ENCODE measurements at places on chromosomes 6 and 20.

GRCh38 chr6:46390153-46390876 lies 100.9 kb downstream of the RCAN2 start:
- no peak for DNase-seq

GRCh38 chr6:136070815-136071214 lies 179.3 kb downstream of the MTFR2 start:
- DNase-seq = no peak

DNA sequence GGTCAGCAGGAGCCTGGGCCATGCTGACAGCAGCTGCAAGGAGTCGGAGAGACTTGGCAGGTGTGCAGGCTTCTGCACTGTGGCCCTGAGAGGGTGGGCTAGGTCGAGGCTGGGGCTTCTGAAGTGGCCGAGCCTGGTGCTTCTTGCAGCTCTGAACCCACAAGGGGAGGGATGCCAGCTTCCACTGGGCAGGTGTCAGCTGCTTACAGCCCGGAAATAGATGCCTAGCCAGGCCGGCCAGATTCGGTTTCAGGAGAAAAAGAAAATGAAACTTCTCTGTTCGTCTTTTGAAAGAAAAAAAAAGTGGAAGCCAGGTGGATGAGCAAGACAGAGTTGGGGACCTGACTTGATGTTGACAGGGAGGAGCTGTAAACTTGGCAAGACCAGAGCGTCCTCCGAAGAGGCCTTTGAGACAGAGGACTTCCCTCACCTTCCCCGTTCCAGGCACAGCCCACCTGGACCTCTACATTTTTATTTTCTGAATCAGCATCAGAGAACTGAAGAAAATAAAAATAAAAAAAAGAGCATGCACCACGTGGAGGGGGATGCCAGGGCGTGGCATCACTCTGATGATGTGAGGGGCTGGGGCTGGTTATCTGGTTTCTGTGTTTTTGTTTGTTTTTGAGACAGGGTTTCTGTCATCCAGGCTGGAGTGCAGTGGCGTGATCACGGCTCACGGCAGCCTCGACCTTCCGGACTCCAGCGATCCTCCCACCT lies at the start of gene ZBP1:
Gene ZBP1 (minus strand): TSS at position 153 of the 717 bp plus-strand sequence. CDS start 131 bp downstream, at position 22.
- peak; percentile 61 for DNase-seq

DNA sequence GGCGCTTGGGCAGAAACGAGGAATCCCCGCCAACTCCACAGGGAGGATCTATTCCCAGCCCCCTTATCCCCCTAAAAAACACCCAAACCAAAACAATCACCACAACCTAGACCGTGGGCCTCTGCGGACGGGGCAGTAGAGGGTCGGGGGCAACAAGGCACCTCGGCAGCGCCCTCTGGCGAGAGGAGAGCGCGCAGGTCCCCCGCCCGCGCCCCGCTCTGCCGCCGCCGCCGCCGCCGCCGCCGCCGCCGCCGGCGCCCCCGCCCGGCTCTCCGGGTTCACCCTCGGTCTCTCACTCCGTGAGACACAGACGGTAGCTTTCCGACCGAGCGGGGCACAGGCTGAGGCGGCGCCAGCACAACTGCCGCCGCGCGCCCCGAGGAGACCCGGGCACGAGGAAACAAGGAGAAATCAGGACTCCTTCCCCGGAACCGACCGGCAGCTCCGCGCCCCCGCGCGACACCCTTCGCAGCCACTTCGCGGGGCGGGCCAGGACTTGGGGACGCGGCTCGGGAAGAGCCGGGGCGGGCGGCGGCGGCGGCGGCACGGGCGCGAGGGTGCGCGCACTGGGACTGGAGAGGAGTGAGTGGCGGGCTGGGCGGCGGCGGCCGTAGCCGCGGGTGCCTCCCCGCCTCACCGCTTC lies at the start of gene SLC35F1:
Gene SLC35F1 (plus strand): TSS at position 307 of the 643 bp plus-strand sequence.
- peak; percentile 8 for DNase-seq

DNA sequence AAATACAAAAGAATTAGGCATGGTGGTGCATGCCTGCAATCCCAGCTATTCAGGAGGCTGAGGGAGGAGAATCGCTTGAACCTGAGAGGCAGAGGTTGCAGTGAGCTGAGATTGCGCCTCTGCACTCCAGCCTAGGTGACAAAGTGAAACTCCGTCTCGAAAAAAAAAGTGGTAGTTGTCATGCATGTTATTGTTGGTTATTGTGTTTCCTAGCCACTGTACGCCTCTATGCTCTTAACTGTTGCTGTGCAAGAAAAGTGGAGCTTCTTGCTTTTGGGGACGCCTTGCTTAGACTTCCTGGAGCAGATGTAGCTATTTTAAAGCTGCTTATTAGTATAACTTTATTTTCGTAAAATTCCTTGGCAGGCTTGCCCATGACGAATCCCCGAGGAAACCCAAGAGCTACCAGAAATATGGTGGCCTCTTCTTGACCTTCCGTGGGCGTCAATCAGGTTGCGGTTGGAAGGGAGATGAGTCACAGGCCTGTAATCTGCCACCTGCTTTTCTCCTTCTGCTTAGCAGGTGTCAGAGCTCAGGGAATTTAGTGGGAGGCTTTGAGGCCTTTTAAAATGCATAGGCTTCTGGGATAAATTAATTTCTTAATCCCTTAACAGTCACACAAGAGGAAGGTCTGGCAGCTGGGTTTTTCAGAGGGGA lies 17.3 kb downstream of the GABRR2 start:
- DNase-seq = no peak

DNA sequence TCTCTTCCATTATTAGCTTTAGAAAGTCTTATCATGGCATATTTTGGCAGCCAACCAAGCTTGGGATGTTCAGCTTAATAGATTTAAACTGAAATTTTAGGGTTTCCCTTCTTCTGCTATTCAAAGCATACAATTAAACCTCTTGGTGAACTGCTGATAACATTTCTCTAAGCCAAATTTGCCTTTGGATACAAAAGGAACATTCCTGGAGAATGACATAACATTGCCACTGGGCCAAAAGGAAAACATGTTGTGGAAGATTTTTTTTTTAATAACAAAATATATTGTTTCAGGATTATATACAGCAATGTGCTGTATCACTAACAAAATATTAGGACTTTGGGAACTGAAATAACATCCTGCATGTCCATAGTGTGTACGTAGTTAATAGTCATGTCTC lies 215.1 kb upstream of the TBX18 start:
- no peak for DNase-seq

- DNase-seq = no peak
Measured at GRCh38 chr6:35124356-35124755, 16.8 kb downstream of the TCP11 start.

GRCh38 chr6:3227363-3228045 lies at the start of gene TUBB2B:
TUBB2B (minus strand) TSS chr6:3227653; CDS start chr6:3227543, 110 bp downstream.
- DNase-seq = peak; percentile 6

GRCh38 chr20:2967841-2968240 lies 75.6 kb upstream of the GNRH2 start:
- no peak for DNase-seq

GRCh38 chr20:25720285-25720684 lies 23.6 kb upstream of the ZNF337 start:
- no peak for DNase-seq

- DNase-seq = no peak
Measured at GRCh38 chr6:22067671-22068070, 229.2 kb downstream of the PRL start.

DNA sequence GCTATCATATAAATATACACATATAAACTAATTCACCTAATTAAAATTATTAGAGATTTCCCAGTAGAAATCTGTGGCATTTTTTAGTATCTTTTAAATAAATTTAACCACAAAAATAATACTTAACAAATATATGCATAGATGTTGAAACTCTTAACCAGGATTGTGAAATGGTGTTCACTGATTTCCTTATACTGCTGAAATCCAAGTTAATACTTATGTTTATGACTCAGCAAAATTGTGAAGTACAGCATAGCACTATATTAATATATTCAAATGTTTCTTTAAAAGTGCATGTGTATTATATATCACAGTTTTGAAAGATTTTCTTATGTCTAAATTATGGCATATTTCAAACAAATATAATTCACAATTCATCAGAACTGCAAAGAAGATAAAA lies 328.2 kb upstream of the MANEA start:
- no peak for DNase-seq

DNA sequence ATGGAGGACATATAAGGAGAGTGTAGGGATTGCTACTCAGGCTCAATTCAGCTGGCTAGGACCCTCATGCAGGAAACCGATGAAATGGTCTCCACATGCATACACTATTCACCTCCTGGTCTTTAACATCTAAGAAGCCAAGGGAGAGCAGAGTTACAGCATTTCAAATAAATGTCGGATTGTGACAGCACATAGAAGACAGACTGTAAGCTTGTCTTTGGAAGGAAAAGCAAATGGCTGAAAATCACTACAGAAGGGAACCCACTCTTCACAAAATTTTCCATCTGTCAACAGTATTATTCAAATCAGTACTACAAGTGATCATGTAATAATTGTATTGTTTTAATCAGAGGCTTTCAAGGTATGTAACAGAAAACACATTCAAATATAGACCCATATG lies 72.9 kb downstream of the ATG5 start:
- DNase-seq = no peak

DNA sequence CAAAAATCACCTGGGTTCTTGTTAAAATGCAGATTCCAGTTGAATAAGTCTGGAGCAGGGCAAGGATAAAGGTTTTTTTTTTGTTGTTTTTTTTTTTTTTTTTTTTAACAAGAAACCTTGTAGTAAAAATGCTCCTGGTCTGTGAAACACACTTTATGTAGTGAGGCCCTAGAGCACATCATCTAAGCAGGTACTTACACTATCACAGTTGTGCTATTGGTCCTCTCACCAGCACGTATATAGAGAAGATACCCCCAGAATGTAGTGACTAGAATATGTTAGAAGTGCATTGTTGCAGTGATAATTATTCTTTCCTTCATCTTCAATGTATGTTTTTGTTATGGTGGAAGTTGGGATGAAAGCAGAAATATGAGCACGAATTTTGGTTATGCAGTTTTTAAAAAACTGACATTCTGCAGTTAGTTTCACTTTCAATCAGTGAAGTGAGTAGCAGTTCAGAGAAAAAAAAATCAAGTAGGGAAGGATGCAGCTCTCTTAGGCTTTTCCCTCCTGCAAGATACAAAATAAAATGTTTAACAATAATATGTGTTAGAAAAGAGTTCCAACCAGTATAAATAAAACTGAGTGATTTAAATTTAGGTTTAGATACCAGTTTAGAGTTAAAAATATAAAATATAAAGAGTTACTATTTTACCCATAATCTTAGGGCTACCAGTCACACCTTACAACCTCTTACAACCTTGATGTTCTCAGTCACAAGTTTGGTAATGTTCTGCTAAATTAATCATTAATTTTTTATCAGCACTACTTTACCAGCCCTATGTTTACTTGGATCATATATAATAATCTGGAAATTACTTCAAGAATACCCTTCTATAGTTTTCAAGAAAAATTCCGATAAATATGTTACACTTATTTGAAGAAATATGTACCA lies 9.2 kb upstream of the DEFB113 start:
- DNase-seq = no peak

DNA sequence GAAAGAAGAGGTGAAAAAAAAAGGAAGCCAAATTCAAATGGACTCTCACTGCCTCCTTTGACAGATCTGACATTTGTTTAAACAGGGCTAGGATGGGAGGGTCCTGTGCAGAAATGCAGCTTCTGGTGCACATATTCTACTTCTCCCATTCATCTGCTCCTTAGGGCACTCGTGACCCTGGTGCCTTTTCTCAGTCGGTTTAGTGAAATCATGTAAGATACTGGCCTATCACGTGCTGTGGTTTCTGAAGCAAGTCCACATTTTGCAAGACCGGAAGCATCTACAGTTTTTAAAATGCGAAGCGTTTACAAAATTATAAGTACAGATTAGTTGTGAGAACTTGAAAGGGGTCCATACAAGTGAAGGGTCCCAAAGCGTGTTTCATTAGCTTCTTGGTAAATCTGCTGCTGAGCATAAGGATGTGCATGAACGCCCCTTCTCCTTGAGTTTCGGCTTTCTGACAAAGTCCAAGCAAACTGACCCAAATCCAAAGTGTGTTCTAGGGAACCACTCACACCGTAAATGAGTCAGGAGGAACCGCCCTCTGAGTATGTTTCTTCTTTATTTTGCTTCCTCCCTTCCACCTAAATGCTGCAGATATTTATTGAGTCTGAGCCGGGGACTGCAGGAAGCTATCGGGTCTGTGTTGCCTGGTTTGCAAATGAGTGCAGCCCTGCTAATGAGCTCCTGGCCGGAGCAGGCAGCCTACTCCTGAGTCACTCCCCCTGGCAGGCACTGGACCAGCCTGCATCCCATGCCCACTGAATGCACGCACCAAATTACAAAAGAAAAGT lies 323.8 kb upstream of the JARID2 start:
- no peak for DNase-seq

- DNase-seq = peak; percentile 38
Measured at GRCh38 chr20:9616833-9617461, 102.6 kb downstream of the LAMP5 start.

- peak; percentile 39 for DNase-seq
Measured at GRCh38 chr20:62875419-62876361, 14.1 kb upstream of the TCFL5 start.

DNA sequence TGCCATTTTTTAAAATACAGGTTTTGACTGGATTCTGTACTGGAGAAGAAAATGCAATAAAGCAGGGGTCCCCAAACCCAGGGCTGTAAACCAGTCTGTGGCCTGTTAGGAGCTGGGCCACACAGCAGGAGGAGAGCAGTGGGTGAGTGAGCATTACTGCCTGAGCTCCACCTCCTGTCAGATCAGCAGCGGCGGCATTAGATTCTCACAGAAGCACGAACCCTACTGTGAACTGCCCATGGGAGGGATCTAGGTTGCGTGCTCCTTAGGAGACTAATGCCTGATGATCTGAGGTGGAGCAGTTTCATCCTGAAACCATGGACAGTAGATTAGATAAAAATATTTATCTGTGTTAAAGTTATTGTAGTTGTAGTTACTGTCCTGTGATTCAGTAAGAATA lies 21.1 kb upstream of the FBXO9 start:
- no peak for DNase-seq

DNA sequence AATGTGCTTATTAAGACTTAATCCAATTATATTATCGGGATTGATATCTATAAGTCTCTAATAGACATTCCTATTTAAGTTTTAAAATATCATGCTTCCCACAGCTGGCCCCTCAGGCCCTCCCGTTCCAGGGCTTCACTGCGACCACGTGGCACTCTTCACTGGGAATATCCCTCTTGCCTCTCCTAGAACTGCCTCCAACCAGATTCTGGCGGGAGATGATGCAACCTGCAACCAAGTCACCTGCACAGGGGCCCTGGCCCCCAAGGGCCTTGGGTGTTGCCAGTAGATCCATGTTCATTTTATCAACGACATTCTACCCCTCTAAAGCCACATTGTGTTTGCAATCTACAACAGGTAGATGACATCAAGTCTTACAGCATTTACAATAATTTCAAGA lies 18.4 kb upstream of the RAMACL start:
- no peak for DNase-seq

GRCh38 chr6:97563529-97563928 lies 280.5 kb upstream of the MMS22L start:
- DNase-seq = no peak

GRCh38 chr20:62716198-62716940 lies 7.7 kb downstream of the NTSR1 start:
- DNase-seq = peak; percentile 12

GRCh38 chr6:18656506-18656905 lies 269.4 kb downstream of the RNF144B start:
- no peak for DNase-seq

- no peak for DNase-seq
Measured at GRCh38 chr6:45686841-45687569, 309.3 kb upstream of the SUPT3H start.

GRCh38 chr20:15847196-15847784 lies 726.0 kb downstream of the KIF16B start:
- DNase-seq = no peak

- DNase-seq = no peak
Measured at GRCh38 chr20:32586291-32586690, 1.2 kb upstream of the NOL4L start.

- peak; percentile 23 for DNase-seq
Measured at GRCh38 chr6:129671442-129672340, 38.3 kb downstream of the ARHGAP18 start.

- DNase-seq = no peak
Measured at GRCh38 chr6:108156180-108156937, 9.5 kb upstream of the NR2E1 start.

All from stimulated activated naive CD4-positive, alpha-beta T cell (primary cell).